ENCODE measurements at places on chromosomes 6 and 20. TPM values are rescaled to one million over a fixed set of nuclear protein-coding genes. Genes with fewer than 3 reads are reported as not detected.

CAP2 gene
- not detected for total RNA-seq

SLPI gene
- 0.37 TPM for total RNA-seq

HLA-DQB1 gene
- total RNA-seq: 26.0 TPM

RIPOR3 gene
- not detected for total RNA-seq

CLVS2 gene
- total RNA-seq: not detected

MCCD1 gene
- not detected for total RNA-seq

LBP gene
- total RNA-seq: not detected

MYB gene
- total RNA-seq: 13.5 TPM

POU5F1 gene
- total RNA-seq: 0.20 TPM

CEP85L gene
- 47.9 TPM for total RNA-seq

Data from activated CD4-positive, alpha-beta T cell treated with anti-CD3 and anti-CD28 coated beads, Interleukin-2, amount 10 ng/mL, durations not matched to agents 7 days and 5 days (primary cell).